Myocyte (in vitro differentiated cells): ENCODE measurements at places on chromosomes 1 and 21. TPM values are rescaled to one million over a fixed set of nuclear protein-coding genes. Genes with fewer than 3 reads are reported as not detected.

The TDRD5 gene
- total RNA-seq: not detected in 2 replicates

The PLEKHN1 gene
- 0.24 TPM in 1 of 2 replicates, not detected in the other for total RNA-seq

DNA sequence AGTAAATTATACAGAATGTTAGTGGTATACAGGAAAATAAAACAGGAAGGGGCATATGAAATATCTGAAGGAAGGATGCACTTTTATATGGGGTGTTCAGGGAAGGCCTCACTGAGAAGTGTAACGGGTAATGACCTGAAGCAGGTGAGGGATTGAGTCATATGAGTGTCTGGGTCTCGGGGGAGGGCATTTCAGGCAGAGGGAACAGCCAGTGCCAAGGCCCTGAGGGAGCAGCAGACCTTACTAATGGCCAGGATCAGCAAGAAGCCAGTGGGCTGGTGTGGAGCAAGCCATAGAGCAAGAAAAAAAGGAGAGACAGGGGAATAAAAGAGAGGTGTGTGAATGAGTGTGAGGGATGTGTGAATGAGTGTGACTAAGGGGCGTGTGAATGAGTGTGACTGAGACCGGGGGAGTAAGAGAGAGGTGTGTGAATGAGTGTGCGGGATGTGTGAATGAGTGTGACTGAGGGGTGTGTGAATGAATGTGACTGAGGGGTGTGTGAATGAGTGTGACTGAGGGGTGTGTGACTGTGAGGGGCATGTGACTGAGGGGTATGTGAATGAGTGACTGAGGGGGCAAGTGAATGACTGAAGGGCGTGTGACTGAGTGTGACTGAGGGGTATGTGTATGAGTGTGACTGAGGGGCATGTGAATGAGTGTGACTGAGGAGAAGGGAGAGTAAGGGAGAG lies 107.2 kb downstream of the GLIS1 start:
- DNase-seq: no peak

The KIF21B gene
- 0.03 and 0.31 TPM in 2 replicates for total RNA-seq

- no peak for DNase-seq
Measured at GRCh38 chr1:59212706-59213105, 84.2 kb upstream of the FGGY start.

The ARMH1 gene
- total RNA-seq: 7.0 and 13.9 TPM in 2 replicates

The SPTA1 gene
- not detected in 2 replicates for total RNA-seq

The TCEA3 gene
- 6.8 and 9.8 TPM in 2 replicates for total RNA-seq

GRCh38 chr1:9720785-9721605 lies 69.5 kb downstream of the PIK3CD start:
- no peak for DNase-seq

DNA sequence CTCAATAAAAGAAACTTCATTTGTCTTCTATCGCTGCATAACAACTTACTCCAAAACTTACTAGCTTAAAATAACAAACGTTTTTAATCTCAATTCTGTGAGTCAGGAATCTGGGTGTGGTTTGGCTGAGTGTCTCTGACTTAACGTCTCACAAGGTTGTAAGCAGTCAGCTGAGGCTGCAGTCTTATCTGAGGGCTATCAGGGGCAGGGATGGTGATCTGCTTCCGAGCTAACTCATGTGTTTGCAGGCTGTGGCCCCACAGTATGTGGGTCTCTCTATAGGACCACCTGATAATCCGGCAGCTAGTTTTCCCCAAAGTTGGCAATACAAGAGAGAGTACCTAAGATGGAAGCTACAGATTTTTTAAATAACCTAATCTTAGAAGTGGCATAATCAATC lies 234.2 kb upstream of the FGGY start:
- peak; percentile 67 for DNase-seq
